Left renal cortex interstitium (tissue), 4 donors: ENCODE measurements at places on chromosomes 3 and 15.

DNA sequence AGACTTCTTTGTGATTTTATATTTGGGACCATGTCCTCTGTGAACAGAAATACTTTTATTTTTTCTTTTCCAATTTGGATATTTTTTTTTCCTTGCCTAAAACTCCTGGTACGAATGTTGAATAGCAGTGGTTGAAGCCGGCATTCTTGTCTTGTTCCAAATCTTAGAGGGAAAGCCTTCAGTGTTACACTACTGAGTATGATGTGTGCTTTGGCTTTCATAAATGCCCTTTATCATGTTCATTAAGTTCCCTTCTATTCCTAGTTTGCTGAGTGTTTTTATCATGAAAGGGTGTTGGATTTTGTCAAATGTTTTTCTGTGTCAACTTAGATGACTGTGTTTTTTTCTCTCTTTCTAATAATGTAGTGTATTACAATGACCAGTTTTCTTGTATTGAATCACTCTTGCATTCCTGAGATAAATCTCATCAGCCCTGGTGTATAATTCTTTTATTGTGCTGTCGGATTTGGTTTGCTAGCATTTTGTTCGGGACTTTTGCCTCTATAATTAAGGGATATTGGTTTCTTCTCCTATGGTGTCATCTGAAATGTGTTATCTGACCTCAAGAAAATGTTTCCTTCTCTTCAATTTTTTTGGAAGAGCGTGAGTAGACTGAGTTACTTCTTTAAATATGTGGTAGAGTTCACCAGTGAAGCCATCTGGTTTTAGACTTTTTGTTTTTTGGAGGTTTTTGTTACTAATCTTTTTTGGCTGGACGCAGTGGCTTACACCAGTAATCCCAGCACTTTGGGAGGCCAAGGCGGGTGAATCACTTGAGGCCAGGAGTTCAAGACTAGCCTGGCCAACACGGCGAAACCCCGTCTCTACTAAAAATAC is 33.3 kb downstream of the MAP1A start:
- no peak for DNase-seq

DNA sequence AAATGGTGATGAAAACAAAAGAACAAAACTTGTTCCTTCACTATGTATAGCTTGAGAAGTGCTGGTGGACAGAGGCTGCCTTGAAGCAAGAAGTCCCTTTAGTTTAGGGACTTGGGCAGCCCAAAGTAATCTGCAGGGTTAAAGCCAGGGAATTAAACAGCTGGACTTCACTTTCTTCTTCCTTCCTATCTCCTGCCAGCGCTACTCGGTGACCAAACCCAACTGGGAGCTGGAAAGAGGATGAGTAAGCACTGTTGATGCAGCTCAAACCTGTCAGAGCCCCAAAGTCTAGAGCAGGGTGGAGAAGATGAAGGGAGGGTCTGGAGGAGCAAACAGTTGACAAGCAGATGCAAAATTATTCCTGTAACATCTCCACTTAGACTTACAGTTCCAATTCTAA is 73.1 kb upstream of the FBN1 start:
- DNase-seq = no peak

DNA sequence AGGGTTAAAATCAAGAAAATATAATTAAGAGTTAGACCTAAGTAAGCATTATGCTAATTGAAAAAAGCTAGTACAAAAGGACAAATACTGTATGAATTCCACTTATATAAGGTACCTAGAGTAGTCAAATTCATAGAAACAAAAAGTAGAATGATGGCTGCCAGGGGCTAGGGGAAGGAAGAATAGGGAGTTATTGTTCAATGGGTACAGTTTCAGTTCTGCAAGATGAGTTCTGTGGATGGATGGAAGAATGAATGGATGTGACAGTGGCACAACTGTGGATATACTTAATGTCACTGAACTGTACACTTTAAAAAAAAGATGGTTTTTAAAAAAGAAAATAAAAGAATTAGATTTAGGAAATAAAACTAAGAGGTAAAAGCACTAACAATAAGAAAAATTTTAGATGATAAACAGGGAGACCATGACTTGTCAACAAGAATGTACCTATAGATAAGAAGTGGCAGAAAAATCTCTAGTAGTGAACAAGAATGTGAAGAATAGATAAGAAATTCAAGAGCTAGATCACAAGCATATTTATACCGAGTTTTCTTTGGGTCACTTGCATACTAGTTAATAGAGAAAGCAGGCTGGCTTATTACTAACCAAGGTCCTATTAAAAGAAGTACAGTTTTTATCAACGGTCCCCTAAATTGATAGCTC is 5.5 kb downstream of the IFT80 start:
- no peak for DNase-seq

GRCh38 chr3:50430191-50430590 is 70.9 kb upstream of the TMEM115 start:
- no peak for DNase-seq

- DNase-seq = no peak
Measured at GRCh38 chr3:157282261-157283191, 122.6 kb upstream of the CCNL1 start.

- DNase-seq = no peak
Measured at GRCh38 chr3:122694966-122695365, 14.3 kb downstream of the PARP14 start.

- no peak for DNase-seq
Measured at GRCh38 chr3:116930786-116931185, 221.2 kb downstream of the TUSC7 start.

DNA sequence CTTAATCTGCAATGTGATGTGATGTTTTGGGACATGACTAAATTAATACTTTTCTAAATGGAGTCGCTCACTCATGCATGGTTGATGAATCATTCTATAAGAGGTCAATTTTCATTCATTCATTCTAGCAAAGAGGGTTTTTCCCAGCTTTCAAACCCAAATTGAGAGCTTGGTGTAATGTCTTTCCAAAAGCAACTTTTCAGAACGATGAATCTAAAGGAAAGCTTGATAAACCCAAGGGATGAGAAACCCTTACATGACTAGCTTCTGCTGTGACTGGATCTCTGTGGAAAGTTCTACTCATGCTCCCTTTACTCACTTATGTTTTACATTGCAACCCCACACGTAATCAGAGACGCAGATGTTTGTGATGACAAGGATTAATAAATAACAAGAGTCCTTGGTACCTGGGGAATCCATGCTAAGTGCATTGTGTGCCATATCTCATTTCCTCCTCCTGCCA is 47.7 kb downstream of the PDZRN3 start:
- no peak for DNase-seq

- DNase-seq = no peak
Measured at GRCh38 chr15:66284271-66284670, 9.1 kb upstream of the DIS3L start.
